Suppressor macrophage treated with lipopolysaccharide for 4 hours (primary cell): ENCODE measurements at places on chromosomes 16 and 17.

DNA sequence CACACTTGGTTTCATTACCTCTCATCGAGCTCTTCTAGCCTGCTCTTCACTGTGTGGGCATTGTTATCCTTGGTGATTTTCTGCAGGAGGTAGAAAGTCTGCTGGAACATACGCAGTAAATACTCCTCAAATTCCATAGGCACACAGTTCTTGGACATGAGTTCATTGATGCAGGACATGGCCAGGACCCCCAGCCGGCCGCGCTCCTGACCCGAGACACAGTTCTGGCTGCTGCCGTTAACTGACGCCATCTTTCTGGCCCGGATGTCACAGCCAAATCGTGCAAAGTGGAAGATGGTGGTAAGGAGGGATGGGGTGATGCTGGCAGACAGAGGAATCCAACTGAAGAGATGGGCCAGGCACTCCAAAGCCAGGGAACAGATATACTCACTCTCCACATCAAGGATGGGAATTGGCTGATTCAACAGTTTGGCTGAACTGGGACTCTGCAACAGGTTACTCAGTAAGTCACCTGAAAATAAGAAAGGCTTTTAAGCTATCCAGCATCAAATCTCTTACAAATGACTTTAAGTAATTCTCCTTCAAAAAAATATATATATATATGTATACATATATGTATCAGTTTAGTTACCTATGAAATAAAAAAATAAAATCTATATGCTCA is 55.6 kb downstream of the XPO6 start:
- no peak for DNase-seq

- DNase-seq: peak; percentile 23
Measured at GRCh38 chr17:64355536-64356303, 34.9 kb downstream of the PECAM1 start.

DNA sequence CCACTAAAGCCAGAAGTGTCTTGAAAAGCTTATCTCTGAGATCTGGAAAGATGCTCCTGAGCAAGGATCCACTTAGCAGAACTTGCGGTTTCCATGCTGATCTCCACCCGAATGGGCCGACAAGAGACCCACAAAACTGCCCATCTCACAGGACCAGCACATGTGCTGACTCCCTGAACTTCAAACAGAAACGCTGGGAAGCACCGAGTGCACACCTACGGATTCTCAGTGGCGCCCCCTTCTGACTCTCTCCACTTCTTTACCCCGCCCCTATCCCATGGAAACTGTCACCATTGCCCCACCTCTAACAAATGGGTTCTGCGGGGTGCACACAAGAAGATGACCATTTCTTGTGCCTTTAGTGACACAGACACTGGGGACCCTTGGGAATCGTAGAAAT is 21.4 kb downstream of the CDRT4 start:
- DNase-seq: no peak

GRCh38 chr16:22886927-22887326 is 73.0 kb downstream of the HS3ST2 start:
- DNase-seq: no peak

DNA sequence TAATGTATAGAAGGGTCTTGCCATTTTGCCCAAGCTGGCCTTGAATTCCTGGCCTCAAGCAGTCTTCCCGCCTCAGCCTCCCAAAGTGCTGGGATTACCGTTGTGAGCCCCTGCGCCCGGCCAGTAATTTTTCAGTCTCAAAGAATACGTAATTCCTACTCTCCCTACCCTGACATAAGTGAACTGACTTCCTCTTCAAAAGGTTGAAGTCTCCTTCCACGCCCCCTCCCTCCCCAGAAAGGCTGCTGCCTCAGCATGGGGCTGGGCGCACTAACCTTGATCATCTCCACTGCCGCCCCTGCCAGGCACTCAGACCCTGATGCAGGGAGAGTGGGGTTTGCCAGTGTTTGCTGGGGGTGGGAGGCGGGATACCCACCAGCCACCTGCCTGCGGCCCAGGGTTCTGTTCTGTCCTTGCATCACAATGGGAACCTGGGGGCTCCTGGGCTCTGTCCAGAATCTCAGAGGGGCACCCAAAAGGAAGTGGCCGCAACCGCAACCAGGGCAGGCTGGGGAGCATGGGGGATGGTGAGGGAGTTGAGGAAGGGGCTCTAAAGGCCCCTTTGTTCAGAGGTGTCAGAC is 27.5 kb downstream of the KIFC3 start:
- peak; percentile 32 for DNase-seq

DNA sequence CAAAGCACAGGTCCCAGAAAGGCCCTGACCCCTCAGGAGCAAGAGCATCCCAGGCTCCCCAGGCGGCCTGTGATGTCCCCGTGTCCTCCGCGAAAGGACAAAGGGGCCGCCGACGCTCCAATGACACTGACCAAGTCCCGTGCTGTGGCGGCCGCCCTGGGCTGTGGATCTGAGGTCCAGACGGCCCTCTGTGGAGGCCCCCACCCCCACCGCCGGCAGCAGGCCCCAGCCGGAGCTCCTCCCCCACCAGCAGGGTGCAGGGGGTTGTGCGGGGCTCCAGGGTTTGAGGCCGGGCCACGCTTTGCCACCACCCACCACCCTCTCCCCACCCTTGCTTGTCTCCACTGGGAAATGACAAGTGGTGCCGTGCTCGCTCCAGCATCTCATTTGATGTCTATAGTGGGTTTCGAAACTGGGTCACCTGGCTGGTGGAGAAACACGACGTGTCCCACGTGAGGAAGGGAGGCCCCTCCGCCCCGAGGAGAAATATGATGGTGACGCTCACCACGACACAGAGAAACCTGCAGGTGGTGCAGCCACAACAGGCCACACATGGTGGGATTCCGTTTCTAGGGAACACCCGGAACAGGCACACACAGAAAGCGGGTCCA is 31.2 kb upstream of the ZNF469 start:
- no peak for DNase-seq
